ENCODE measurements at places on chromosomes 12 and 14.

GRCh38 chr14:50007123-50007903 lies 109.1 kb downstream of the VCPKMT start:
- no peak overlapping the region for H3K27ac ChIP-seq
- no peak for DNase-seq
- no peaks in the 10 kb centered on the region for H3K27me3 ChIP-seq
- peaks cover 22% of the 10 kb centered on the region for H3K4me1 ChIP-seq

GRCh38 chr14:54470701-54471100 lies 18.1 kb downstream of the GMFB start:
- H3K4me3 ChIP-seq = no peak overlapping the region
- no peak overlapping the region for H3K27ac ChIP-seq
- H3K27me3 ChIP-seq = no peaks in the 10 kb centered on the region
- DNase-seq = no peak
- H3K36me3 ChIP-seq = peaks cover 37% of the 10 kb centered on the region

GRCh38 chr12:87935216-87935615 lies 94.0 kb downstream of the C12orf50 start:
- no peak overlapping the region for H3K27ac ChIP-seq
- DNase-seq = no peak
- H3K4me3 ChIP-seq = no peak overlapping the region
- H3K4me1 ChIP-seq = no peaks in the 10 kb centered on the region
- peaks cover 2% of the 10 kb centered on the region for H3K27me3 ChIP-seq
- H3K36me3 ChIP-seq = no peaks in the 10 kb centered on the region

DNA sequence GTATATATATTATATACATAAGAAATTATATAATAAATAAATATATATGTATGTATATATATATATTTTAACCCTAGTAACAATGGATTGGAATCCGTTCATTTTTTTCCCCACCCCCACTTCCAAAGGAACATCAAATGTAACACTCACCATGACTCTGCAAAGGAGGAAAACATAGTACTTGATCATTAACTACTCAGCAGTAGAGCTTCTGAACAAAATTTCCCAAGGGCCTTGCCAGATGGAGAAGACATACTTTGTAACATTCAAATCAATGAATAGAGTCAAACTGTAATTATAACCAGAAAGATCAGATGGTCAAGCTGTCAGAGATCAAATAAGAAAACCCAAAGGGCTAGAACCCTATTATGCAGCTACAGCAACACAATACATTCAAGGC lies 126.0 kb upstream of the CNTN1 start:
- no peaks in the 10 kb centered on the region for H3K27me3 ChIP-seq
- H3K27ac ChIP-seq = no peak overlapping the region
- no peak for DNase-seq
- no peaks in the 10 kb centered on the region for H3K4me1 ChIP-seq
- H3K36me3 ChIP-seq = no peaks in the 10 kb centered on the region

- H3K4me3 ChIP-seq = no peak overlapping the region
- no peaks in the 10 kb centered on the region for H3K4me1 ChIP-seq
- H3K27ac ChIP-seq = no peak overlapping the region
- H3K36me3 ChIP-seq = no peaks in the 10 kb centered on the region
Observed at GRCh38 chr12:102528111-102528510, 47.7 kb upstream of the IGF1 start.

GRCh38 chr14:103296987-103297386 lies 37.0 kb upstream of the EIF5 start:
- no peaks in the 10 kb centered on the region for H3K36me3 ChIP-seq
- H3K4me1 ChIP-seq = no peaks in the 10 kb centered on the region
- H3K27me3 ChIP-seq = peaks cover 7% of the 10 kb centered on the region
- H3K4me3 ChIP-seq = no peak overlapping the region
- DNase-seq = no peak

GRCh38 chr14:73686901-73687300 lies 27.3 kb downstream of the PNMA1 start:
- no peak overlapping the region for H3K4me3 ChIP-seq
- no peak overlapping the region for H3K27ac ChIP-seq
- H3K36me3 ChIP-seq = no peaks in the 10 kb centered on the region
- DNase-seq = no peak
- no peaks in the 10 kb centered on the region for H3K27me3 ChIP-seq
- no peaks in the 10 kb centered on the region for H3K4me1 ChIP-seq

DNA sequence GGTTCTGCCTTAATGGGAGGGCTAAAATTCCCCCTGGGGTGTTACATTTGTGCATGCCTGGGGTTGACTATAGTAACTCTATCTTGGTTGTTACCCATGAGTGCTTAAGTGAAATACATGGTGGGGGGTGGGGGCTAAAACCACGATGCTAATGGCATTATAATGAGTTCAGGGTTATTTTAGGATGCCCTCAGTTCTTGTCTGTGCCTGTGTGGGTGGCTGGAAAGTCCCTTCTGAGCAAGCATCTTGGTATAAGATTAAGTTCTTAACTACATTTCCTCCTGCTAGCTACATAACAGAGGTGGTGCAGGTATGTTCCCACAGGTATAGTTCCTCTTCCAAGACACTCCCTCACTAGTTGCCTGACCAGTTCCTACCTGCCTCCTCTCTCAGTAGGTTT lies 822.3 kb downstream of the LRFN5 start:
- no peaks in the 10 kb centered on the region for H3K27me3 ChIP-seq
- DNase-seq = peak; percentile 3
- no peak overlapping the region for H3K4me3 ChIP-seq
- H3K4me1 ChIP-seq = no peaks in the 10 kb centered on the region
- H3K27ac ChIP-seq = no peak overlapping the region

All from activated CD4-positive, alpha-beta T cell treated with anti-CD3 and anti-CD28 coated beads for 36 hours (primary cell).